IPS-NIHi11 (cell line): ENCODE measurements at places on chromosomes 5 and 9.
A peak's percentile ranks its signal among the peaks of the same experiment; 100 is the strongest.

DNA sequence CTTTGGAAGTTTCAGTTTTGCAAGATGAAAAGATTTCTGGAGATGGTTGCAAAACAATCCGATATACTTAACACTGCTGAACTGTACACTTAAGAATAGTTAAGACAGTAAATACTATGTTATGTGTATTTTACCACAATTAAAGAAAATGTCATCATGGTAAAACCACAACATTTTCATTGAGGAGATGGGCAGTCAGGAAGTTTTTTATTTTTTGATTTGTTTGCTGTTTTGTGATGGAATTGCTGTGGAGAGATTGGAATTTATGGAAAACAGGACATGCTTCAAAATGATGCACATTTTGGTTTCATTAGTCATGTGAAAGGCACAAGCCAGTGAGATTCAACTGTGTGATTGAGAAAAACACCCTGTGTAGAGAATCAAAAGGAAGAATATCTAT lies 90.5 kb upstream of the AGXT2 start:
- DNase-seq = no peak

- peak; percentile 67 for DNase-seq
These were observed 93.0 kb upstream of the NIPAL4 start for GRCh38 chr5:157366741-157367674.

DNA sequence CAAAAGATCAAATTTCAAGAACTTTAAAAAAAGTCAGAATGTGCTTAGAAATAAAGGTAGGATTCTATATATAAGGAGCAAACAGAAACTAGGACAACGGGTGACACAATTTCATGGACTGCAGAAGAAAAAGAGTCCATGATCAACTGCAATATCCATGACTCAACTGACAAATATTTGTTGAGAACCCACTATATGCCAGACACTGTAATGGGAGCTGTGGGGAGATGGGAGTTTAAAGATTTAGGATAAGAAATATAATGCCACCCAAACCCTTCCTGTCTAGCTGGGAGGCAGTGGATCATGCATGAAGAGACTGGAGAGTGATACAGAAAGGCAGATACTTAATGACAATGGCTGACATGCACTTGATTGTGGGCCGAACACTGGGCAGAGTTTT lies 27.6 kb upstream of the CCDC112 start:
- no peak for DNase-seq

DNA sequence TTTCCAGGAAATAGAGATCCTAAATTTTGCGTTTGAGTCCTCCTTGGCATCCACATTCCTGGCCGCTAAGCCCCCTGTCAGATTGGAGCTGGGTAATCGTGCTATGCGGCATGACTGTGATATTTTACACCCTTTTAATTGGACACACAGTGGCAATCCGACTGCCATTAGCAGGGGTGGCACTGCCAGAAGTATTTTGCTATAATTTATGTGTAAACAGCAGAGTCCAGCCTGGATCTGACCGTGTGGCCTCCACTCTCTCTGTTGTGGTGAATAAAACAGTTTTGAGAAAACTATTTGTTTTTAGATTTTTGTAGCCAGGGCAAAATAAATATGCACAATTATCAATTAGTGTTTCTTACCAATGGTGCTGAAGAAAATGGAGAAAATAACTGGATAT lies 281.0 kb upstream of the IRX2 start:
- no peak for DNase-seq

GRCh38 chr9:113911850-113912557 lies 35.9 kb downstream of the ZNF618 start:
- DNase-seq = no peak

DNA sequence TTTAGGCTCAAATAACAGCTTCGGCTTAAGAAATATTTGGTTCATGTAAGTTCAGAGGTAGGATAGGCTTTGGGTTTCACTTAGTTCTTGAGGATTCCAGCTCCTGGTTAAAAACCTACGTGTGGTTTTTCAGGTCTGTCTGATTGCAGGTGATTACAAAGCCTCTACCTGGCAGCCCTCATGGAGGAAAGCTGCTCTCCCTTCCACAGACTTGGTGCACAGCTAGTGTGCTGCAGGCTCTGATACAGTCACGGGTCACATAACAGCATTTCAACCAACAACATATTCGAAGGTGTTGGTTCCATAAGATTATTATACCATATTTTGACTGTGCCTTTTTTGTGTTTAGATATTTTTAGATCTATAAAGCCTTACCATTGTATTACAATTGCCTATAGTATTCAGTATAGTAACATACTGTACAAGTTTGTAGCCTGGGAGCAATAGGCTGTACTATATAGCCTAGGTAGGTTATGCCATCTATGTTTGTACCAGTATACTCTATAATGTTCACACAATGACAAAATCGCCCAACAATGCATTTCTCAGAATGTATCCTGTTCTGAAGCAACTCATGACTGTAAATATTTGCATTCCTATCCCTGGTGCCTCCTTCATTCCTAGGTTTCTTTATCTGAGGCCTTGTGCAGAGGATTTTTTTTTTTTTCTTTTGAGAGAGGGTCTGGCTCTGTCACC lies 8.0 kb upstream of the DCP2 start:
- DNase-seq = no peak

DNA sequence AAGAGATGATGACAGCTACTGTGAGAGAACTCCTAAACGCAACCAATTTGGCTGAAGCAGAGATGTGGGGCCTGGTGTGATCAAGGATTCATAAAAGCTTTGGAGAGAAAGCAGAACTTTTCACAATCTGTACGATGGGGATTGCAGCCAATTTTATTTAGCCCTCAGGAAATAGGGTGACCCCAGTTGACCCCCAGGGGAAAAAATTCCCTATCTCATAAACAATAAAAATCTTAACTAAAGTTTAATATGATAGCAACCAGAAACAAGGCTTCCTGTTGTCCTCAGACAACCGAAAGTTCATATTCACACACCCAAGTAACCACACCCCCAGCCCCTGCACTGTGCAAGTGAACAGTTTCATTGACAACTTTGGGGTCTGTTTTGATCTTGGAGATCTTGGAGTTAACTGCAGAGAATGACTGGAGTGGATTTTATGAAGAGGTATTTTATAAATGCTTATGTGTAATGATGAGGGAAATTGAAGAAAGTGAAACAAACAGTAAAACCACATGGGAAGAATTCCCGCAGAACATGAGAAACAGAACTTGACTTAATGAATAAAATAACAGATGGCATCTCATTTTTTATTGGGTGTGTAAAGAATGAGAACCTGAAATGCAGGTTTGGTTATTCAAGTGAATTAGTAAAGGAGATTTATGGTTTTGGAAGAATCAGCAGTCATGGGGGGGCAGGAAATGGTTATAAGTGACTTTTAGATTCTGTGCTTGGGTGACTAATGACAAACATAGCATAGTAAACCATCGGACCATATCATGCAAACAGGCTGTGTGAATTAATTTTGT lies 94.5 kb downstream of the PDE4D start:
- no peak for DNase-seq
